ENCODE measurements at places on chromosomes 12 and 14. TPM values are rescaled to one million over a fixed set of nuclear protein-coding genes. Genes with fewer than 3 reads are reported as not detected.

- DNase-seq = peak; percentile 52
Observed at GRCh38 chr14:100740196-100740825, 13.6 kb downstream of the DLK1 start.

DNA sequence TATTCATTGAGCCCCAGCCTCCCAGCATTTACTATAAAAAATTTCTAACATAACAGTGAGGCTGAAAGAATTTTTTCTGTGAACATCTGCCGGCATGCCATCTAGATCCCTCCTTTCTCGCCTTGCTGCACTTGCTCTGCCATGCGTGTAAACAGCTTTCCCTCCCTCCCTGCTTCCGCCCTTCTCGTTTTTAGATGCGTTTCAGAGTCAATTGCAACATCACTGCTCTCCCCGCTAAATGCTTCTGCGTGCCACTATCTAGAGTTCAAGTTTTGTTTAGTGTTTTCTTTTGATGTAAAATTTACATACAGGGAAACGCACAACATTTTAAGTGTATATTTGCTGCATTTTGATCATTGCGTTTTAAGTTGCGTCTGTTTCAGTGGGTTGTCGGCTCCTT, 83.6 kb downstream of the CCDC92 start:
- DNase-seq = no peak

DNA sequence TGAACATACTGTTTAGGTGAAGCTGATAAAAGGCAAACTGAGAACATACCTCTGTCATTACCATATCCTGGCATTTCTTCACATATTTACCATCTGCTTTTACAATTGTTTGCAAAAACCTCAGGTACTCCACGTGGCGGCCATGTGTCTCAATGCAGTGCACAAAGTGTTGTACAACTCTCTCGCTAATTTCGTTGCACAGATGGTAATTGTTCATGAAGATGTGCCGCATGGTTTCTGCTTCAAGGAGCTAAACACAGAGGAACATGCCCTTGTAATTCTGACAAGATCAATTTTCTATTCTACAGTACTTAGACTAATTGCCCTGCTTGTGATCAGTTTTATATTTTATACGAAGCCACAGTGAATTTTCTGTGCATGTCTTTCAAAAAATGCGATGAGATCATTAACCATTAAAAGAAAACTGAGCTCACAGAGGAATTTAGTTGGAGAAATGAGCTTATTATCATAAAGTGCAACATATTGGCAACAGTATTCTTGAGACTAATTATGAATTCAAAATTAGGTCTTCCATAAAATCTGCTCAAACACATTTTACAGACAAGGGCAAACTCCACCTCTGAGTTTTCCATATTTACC, 233.8 kb downstream of the ITPR2 start:
- no peak for DNase-seq

The ACOT6 gene
- not detected for total RNA-seq

DNA sequence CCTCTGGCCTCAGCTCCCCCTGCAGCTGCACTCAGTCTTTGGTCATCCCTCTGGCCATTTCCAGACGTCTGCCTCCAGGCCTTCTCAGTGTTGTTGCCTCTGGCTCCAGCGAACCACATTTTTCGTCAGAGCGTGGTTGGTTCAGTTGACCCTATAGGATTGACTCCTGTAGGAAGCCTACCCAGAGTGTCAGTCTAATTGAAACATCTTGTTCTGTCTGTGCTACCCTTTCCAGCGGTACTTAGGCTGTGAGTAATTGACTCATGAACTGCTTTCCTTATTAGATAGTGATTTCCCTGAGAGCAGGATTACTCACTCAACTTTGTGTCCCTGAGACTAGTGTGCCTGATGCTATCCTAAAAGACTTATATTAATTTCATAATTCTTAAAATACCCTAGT, 373.2 kb downstream of the ATP23 start:
- no peak for DNase-seq

The STON2 gene
- total RNA-seq = 0.42 TPM

DNA sequence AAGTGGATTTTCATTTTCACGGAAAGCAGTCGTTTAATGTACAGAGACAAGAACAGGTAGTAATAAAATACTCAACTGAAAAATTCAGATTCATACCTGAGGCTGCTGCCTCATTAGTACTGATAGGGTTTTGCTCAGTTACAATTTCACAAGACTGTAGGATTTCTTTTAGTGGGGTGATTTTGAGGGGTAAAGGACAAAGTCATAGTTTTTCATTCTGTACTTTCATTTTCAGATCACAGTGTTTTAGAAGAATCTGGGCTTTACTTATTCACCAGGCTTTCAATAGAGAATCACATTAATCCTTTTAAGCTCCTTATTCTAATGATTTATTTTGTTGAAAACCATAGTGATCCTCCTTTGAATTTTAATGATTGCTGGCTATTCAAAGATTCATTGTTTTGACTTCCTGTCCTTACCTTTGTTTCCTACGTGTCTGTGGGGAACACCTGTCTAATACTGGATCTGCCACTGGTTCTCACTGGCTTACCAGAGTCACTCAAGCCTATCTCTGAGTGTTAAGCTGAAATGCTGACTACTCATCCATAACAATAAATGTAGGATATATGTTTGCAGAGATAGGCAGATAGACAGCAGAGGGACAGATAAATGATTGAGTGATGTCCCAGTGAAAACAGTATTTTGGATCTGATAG, 243.8 kb upstream of the NPAS3 start:
- DNase-seq = no peak

- no peak for DNase-seq
Observed at GRCh38 chr12:3246253-3246652, 169.1 kb downstream of the TSPAN9 start.

DNA sequence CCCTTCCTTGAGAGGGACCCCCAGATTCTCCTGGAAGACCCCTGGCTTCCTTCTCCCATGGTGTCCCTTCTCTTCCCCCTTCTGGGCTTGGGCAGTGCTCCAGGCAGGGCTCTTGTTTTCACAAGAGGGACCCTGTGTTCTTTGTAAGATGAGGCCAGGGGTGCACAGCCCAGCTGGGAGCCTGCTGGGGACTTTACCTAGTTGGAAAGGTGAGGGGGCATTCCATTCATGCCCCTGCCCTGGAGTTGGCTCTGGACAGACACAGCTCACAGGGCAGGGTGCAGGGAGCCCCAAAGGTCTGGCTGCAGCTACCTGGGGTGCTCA, 31.2 kb downstream of the ISCA2 start:
- DNase-seq = no peak

DNA sequence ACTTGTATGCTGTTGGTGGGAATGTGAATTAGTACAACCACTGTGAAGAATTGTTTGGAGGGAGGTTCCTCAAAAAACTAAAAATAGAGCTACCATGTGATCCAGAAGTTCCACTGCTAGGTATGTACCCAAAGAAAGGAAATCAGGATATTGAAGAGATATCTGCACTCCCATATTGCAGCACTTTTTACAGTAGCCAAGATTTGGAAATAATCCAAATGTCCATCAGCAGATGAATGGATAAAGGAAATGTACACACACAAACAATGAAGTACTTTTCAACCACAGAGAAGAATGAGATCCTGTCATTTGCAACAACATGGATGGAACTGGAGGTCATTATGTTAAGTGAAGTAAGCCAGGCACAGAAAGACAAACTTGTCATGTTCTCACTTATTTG, 25.9 kb downstream of the TIGAR start:
- no peak for DNase-seq

- DNase-seq = no peak
Observed at GRCh38 chr12:105943525-105943924, 195.2 kb downstream of the NUAK1 start.

The CCDC177 gene
- total RNA-seq = not detected

DNA sequence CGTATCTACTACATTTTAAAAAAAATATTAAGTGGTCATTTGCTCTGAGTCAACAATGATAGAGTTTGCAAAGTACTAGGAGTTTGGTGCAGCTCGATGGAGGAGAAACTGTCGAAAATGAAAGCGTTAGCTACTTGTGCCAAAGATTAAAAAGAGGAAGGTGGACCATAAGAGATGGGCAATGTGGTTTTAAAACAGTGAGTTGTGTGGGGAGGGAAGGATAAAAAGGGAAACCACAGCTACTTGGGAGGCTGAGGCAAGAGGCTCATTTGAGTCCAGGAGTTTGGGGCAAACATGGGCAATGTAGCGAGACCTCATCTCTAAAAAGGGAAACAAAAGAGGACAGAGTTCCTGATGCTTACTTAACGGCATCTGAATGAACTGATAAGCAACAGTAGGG, 18.2 kb upstream of the STRAP start:
- no peak for DNase-seq

GRCh38 chr12:117732761-117733548, 235.8 kb downstream of the KSR2 start:
- DNase-seq = no peak

The PRH2 gene
- not detected for total RNA-seq

- DNase-seq = no peak
Observed at GRCh38 chr12:102069707-102070106, 7.9 kb upstream of the WASHC3 start.

DNA sequence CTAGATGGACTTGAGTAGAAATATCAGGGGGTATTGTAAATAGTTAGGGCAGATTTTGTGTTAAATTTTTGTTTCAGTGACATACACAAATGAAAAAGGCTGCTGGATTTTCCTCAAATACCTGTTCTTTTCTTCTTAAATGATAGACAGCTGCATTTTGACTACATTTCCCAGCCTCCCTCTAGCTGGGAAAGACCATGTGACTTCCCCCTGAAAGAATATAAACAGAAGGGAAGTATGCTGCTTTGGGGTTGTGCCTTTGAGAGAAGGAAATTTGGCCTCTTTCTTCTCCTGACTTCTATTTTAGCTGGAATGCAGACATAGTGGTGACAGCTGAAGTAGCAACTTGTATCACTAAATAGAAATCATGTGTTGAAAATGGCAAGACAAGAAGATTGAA, 476.1 kb upstream of the SYT1 start:
- no peak for DNase-seq

- DNase-seq = no peak
Observed at GRCh38 chr12:52975820-52976573, 27.1 kb downstream of the KRT18 start.

DNA sequence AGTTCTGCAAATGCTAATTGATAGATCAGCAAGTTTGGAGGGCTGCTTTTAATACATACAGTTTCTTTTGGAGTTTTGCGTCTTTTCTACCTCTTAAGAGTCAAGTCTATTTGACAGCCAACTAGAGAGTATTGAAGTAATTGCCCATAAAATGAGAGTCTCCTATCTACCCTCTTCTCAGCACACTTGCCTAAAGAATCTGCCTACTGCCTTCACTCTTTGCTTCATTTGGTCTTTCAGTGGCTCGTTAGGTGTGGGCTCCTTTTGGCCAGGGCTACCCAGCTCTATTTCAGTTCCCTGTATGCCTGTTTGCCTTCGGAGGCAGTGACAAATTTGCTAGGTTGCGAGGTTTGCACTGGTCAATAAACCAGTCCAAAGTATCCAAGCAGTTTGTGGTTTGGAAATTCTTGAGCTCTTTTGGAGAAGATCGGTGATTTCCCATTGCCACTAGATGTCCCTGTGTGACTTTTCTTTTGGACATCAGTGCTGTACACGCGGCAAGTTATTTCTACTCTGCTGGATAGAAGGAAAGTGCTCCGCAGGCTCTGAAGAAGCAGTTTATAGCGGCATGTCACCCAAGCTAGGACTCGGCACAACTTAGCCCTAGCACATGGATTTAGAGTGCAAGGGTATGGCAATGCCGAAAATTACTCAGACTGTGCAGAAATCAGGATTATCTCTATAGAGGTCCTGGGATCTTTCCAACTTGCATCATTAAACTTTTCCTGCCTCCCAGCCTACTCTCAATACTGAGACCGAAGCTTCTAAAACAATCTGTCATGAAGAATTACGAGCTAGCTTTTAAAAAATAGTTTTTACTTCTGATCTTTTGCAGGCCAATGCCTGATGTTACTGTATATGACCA, 38.6 kb downstream of the MGST1 start:
- DNase-seq = no peak

DNA sequence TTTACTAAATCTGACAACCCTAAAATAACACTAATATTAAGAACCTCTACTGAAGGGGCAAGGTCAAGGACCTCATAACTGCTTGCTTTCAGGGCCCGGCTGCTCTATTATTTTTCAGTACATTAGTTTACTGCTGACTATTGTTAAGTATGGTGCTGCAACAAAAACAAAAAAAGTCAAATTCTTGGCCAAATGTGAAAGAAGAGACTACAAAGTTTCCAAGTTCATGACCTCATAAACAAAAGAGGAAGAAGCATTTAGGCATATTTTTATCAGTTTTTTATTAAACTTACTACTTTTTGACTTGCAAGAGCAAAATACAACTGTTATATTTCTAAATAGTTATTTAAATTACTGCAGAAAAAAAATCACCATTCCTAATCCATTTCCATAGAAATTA, 109.8 kb upstream of the GPHB5 start:
- DNase-seq = no peak

GRCh38 chr14:77547512-77548180, 49.0 kb upstream of the ISM2 start:
- no peak for DNase-seq

- no peak for DNase-seq
Observed at GRCh38 chr12:82857276-82857675, 170.6 kb downstream of the TMTC2 start.

DNA sequence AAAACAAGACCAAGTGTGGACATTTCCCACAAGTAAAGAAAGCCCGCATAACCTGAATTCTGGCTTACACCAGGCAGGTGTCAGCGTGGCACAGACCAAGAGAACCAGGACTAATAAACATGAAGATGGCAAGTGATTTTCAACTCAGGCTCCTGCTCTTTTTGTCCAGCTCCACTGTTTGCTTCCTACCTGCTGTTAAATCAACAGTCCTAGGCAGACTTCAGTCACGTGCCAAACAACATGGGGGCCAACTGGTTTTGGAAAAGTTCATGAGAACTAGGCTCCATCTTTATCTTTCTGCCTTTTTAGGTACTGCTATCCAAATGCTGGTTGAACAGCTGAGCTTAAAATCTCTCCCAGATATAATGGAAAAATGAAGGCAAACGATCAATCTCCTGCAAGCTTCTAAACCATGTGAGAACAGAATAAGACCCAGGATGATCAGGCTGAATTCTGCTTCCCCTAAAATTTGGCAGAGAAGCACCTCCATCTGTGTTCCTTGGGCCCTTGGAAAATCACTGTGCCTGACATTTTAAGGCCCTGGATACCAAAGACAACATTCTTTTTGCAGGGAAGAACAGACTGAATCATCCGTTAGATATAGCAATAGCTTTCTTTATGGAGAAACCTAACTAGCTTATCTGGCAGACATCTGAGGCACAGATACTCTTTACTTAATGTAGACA, 215.6 kb upstream of the USP15 start:
- DNase-seq = no peak

DNA sequence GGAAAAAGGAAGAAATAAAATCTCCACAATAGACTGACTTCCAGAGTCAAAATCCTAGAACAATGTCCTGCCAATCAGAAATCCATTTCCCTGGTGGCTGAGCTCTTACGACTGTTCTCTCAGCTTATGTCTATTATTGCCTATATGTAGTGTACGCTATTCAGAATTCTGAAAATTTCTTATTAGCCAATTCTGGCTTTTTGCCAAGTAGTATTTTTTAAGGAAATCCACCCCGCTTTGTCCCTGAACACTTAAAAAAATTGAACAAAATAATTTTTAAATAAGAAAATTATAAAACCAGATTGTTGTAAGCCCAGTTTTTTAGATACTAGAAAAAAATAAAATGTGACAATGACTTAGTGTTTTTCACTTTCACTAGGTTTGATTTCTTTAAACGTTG, 143.0 kb downstream of the KCNA5 start:
- DNase-seq = no peak

GRCh38 chr12:90004319-90005074, 295.9 kb upstream of the ATP2B1 start:
- no peak for DNase-seq

All from natural killer cell treated with Interleukin-12 subunit alpha and Interleukin-12 subunit beta and Interleukin-15 and Interleukin-18, amount 100 ng/mL, for 72 hours (primary cell).